NCI-H1105 (cell line): ENCODE measurements at places on chromosomes 1 and 21.
A peak's percentile ranks its signal among the peaks of the same experiment; 100 is the strongest.

DNA sequence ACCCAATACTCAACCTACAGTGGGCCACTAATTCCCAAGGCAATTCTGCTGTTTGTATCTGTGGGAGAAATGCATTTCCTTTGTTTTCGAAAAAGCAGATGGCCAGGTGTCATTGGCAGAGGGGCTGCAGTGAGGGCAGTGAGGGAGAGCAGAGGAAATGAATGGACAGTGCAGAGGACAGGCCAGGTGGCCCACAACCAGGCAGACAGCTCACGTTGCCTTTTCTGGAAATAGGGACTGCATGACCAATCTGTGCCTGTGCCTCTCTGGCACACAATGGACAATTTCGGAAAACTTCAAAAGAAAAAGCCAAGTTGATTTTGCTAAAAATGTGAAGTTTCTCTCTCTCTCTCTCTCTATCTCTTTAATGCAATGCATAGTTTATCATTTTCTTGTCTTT is 52.6 kb upstream of the ETS2 start:
- DNase-seq = no peak

- DNase-seq = no peak
These were observed 15.0 kb downstream of the QSOX1 start for GRCh38 chr1:180169640-180170195.

DNA sequence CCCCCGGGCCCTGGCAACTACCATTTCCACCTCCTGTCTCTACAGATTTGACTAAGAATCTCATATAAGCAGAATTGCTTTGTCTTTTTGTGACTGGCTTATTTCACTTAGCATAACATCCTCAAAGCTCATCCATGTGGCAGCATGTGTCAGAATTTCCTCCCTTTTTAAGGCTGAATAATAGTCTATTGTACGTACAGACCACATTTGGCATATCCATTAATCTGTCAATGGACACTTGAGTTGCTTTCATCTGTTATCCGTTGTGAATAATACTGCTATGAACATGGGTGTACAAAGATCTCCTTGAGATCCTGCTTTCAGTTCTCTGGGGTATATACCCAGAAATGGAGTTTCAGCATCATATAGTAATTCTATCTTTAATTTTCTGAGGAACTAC is 24.0 kb downstream of the SPATA21 start:
- DNase-seq = no peak

DNA sequence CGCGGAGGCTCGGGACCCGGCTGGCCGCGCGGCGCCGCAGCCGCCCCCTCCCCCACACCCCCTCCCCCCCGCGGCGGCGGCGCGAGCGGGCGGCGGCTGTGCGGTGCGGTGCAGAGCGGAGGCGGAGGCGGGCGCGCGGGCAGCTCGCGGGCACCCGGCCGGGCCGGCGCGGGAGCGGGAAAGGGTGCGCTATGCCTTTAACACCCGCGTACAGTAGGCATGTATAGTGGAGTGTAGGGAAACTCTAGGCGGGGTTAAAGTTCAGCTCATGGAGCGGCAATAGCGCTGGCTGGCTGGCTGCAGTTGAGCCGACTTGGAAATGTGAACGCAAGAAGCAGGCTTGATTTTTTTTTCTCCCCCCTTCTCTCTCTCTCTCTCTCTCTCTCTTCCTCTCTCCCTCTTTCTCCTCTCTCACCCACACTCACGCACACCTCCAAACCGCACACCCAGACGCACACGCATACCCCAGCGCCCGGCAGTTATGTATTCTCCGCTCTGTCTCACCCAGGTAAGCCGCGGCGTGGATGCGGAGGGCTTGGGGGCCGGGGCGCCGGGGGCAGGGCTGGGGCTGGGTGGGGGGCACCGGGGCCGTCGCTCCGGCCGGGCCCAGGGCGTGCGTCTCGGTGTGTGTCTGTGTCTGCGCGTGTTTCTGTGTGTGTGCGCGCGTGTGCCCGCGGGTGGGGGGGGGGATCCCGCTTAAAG is at the start of gene NFIA:
Gene NFIA (plus strand): TSS at position 251 of the 702 bp plus-strand sequence.
- peak; percentile 58 for DNase-seq

DNA sequence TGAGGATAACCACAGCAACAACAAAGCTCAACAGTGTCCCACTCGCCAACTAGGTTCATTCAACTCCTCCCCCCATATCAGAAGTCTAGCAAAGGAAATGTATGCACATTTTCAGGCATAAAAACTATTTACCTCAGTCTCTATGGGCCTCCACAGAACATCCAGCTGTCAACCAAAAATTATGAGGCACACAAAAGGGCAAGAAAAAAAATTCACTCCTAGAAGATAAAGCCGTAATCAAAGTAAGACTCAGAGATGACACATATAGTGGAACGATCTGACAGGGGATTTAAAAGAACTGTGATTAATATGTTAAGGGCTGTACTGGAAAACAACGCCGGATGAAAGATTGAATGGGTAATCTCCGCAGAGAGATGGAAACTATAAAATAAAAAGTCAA is 158.7 kb downstream of the NTPCR start:
- DNase-seq = no peak

GRCh38 chr1:8370905-8371315 is 53.0 kb downstream of the SLC45A1 start:
- no peak for DNase-seq

GRCh38 chr1:184973272-184974055 is 844 bp downstream of the NIBAN1 start:
- DNase-seq = no peak

DNA sequence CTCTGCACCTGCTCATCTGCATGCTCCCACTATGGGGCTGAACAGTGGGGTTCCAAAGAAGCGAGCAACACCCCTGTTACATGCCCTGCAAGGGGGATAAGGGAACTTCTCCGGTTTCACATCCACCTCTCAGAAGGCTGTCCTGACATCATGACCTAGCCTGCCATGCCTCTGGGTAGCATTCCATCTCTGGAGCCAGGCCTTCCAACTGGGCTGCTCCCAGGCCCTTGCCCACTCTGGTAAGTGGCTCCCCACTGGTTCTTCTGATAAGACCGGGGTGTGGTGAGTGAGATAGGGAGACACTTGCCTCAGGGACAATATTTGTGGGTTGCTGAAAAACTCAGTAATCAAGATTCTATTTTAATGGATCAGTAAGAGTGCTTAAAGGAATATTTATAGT is 57.8 kb downstream of the KCNJ15 start:
- no peak for DNase-seq

GRCh38 chr1:84969489-84970250 is 27.2 kb downstream of the MCOLN2 start:
- no peak for DNase-seq

DNA sequence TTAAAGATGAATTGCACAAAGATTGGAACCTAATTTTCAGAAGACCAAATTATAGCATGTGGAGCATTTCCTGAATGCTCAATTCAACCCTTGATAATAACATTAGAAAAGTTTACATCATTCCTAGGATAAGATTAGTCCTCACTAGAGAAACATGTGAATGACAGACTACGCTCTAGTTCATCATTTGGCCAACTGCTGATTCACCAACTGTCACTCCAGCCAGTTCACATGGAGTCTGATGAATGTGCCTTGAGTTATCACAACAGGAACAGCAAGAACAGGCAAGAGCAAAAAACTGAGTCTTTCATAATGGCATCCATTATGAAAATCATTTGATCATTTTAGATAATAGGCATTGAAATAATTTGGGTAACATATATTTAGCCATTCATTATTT is 415.9 kb downstream of the PTPRC start:
- no peak for DNase-seq

DNA sequence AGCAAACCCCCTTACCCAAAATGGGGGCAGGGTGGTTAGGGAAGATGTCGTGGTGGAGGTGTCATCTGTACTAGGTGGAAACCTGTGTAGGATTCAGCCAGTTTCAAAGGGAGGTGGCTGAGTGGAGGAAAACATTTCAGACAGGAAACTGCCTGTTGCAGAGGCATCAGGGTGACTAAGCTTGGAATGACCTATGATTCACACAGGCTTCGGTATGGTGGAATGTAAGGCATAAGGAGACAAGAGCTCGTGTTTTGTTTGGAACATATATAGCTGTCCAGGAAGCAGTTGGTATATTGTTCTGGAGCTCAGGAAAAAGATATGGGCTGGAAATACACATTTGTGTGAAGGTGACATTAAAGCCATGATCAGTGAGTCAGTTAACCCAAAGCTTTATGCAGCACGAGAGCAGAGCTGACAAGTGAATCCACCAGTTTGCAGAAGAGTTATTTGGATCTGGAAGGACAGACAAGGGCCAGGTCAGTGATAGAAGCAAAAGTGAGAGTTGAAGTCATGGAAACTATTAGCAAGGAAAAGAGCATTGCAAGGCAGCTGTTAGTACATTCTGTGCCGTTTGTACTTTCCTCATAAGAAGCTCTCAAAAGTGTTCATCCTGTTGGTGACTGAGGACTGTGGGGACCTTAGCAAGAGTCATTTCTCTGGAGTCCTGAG is 12.2 kb downstream of the UTP25 start:
- no peak for DNase-seq

DNA sequence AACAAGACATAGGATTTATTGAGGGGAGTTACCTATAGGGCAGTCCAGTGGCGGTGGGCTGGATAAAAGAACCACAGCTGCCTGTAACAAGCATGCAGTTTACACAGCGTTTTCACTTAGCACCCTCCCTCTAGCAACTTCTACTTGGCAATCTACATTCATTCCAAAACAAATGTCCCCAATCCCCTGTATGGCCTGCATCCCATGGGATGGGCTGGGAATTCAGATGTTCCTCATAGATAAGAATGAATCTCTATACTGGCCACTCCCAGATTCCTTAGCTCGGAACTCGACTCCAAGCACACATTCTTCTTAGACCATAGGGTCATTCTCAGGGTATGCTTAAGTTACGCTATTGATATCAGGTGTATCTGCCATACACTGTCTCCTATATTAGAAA is 33.3 kb downstream of the PCP4 start:
- no peak for DNase-seq

- DNase-seq = no peak
These were observed 936 bp downstream of the TP73 start for GRCh38 chr1:3653286-3653618.

GRCh38 chr1:183512450-183512849 is 40.2 kb downstream of the SMG7 start:
- no peak for DNase-seq

- no peak for DNase-seq
These were observed 92.0 kb upstream of the SIM2 start for GRCh38 chr21:36606983-36607325.

DNA sequence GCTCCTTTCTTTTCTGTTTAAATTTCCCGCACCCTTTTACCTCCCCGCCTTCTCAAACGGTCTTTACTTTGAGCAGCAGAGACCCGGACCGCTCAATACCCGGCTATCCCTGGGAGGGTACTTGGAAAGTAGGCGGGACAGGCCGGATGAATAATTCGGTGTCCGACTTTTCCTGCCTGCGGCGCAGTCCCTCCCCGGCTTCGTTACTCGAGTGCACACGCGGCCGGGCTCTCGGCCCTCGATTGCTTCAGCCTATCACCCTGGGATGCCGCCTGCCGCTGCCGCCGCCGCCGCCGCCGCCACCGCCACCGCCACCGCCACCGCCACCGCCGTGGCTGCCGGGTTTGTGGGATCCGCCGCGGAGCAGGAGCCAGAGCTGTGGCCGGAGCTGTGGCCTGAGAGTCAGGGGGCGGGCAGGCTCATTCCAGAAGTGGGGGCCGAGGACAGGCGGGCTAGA is 382 bp upstream of the RASAL2 start:
- peak; percentile 83 for DNase-seq

DNA sequence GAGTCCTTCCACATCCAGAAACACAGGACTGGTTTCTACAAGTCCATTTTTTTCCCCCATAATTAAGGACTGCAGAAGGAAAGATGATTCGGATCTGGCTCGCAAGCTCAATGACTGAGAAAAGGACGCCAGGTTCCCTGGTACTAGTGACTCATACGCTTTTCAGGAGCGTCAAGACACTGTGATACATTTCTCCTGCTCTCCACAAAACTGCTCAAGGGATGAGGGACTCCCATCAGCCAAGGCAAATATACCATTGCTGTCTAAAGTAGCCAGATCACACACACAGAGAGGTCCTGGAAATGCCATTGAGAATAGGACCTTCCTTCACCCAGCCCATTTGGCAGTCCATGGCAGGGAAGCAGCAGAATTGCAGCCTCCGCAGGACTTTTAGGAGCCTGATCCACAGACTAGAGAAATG is 253.6 kb upstream of the IRF2BP2 start:
- DNase-seq = no peak

GRCh38 chr1:160161965-160162705 is 10.7 kb downstream of the ATP1A4 start:
- no peak for DNase-seq

GRCh38 chr1:154157520-154158306 is 2.8 kb upstream of the NUP210L start:
- no peak for DNase-seq

DNA sequence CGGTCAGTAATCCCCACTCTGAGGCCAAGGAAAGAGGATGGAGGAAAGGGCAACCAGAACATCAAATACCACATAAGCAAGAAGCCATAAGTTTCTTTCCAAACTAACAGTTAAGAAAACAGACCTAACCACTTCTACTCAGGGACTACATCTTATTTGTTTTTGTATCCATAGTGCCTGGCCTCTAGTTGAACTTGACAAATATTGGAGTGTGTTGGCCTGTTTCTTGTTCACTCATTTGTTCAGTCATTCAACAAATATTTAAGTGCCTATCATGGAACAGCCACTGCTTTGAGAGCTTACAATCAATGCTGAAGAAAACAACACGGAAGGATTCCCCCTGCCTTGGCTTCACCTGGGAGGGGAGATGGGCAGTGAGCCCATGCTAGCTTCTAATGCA is 69.7 kb downstream of the ST6GALNAC3 start:
- no peak for DNase-seq
